ENCODE measurements at places on chromosomes 2 and 18.

DNA sequence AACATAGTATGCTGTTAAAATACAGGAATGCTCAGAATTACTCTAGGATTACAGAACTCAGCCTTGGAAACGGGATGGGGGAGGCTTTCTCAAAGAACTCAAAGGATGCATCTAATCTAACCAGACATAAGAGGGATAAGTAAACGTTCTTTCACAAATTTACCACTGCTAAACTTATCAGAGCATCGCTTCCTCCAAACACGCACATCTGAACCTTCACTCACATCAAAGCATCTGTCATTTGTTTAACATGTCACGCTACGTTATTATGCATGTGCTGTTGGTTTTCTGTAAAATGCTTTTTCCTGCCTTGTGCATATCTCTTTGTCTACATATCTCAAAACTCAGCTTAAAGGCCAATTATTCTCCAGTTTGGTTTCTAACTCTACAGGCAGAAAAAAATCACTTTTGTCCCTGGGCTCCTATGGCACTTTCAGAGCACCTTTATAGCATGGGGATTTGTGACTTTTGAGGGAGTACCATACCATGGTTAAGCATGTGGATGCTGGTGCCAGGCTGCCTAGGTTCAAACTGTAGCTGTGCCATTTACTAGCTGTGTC, 106.7 kb upstream of the FSHR start:
- DNase-seq = no peak

DNA sequence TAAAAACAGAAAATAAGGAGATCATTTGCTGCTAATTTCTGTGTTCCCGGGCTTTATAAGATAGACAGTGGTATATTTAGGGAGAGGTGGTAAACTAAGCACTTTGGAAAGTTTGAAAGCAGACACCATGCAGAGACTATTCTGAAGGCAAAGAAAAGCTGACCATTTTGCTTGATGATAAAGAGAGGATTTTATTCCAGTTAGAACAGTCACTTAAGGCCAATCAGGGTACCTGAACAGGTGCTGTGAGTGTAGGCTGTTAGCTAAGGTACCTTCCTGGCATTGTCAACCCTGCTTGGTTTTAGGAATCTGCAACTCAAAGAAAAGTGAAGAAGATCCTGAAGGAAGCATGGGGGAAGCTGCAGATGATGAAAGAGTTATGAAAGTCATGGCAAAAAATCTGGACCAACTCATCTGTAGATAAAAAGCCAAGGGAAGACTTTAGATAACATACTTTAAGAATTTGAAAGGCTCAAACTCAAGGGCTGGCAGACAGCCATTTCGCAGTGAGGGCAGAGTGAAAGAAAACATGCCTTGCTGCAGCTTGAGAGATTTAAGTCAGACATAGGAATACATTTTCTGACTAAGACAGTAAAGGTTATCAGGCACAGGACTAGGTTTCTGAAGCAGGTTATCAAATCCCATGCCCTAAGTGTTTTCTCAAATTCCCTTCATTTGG, 80.1 kb upstream of the ARL5A start:
- DNase-seq = no peak

GRCh38 chr2:147718831-147719230, 126.0 kb upstream of the ACVR2A start:
- DNase-seq = no peak

GRCh38 chr2:27123302-27124150, at the start of gene ABHD1:
TSS of gene ABHD1 (plus strand) at chr2:27123815. CDS start at chr2:27123949, 134 bp downstream.
- peak; percentile 39 for DNase-seq

DNA sequence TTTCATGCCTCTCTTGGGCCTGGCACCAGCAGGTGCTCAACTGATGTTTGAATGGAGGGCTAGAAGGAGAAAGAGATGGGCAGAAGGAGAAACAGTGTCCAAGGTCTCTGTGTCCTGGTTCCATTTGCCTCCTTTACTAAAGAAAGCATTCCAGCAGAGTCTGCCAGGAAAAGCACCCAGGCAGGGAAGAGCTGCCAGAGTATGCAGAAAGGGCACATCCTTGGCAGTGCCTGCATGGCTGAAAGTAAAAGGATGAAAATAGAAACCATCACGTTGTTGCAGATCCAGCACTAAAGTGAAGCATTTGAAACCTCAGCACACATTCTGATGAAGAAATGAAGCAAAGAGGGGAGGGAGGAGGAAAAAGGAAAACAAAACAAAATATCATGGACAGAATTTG, 142.2 kb downstream of the ESCO1 start:
- no peak for DNase-seq

- no peak for DNase-seq
Measured at GRCh38 chr2:53484531-53484930, 283.1 kb upstream of the CHAC2 start.

- DNase-seq = no peak
Measured at GRCh38 chr2:50754514-50754913, 277.4 kb downstream of the NRXN1 start.

GRCh38 chr2:13813236-13813635, 819.3 kb upstream of the LRATD1 start:
- DNase-seq = no peak

DNA sequence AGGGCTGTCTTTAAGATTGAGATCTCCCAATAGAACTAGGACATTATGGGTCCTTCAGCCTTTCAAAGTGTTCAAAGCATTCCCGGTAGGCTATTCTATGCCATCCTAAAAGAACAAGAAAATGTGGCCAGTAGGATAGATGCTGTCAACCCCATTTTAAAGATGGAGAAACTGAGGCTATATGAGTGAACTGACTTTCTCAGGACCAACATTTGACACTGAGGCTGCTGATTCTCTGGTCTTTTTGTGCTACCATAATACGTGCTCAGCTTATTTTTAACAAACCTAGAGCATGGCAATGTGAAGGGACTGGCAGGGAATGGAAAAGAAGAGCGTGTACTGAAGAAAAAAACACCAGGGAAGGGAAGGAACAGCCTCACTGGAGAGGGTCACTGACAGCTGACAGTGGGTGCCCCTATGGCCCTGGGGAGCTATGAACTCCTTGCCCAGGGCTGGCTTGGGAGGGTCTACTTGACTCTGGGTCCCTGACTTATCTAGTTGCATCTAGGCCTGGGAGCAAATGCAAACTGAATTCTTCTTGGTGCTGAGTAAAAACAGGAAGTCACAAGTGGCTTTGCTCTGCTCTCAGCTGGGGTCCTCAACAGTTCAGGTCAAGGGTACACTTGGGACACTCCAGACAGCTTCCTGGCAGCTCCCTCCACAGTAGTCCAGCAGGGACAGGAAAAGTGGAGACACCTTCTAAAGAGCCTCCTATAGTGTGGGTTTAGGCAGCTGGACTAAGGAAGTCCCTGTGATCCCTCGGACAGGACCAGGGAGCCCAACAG, 2.3 kb downstream of the CYRIA start:
- DNase-seq = no peak

DNA sequence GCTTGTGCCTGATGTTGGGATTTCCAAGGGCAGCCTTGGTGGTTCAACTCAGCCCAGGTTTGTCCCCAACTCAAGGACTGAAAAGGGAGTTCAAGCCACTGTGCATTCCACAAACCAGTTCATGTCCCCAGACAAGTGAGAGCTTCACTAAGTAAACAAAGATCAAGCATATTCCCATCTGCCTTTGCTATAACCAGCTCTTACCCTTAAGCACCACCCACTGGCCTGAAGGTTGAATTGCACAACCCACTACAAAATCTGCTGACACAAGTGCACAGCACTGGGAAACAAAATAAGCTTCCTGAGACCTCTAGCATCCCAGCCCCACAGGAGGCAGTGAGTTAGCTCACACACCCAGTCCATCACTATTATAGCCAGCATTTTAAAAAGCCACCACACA, 516.7 kb downstream of the NR4A2 start:
- DNase-seq = no peak
